ENCODE measurements at places on chromosomes 1 and 21.

DNA sequence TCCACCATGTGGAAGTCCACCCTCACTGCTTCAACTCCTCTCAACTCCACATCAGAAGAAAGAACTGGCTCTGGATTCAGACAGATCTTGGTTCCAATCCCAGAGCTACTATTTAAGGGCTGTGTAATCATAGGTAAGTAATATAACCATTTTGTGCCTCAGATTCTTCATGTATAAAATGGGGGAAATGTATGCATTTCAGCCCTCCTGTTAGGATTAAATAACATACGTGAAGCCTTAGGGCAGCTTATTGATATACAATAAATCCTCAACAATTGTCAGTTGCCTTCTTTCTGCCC is 23.3 kb downstream of the OTUD7B start:
- DNase-seq = no peak

GRCh38 chr1:86224651-86225310 is 68.2 kb upstream of the COL24A1 start:
- DNase-seq = no peak

- DNase-seq = no peak
Measured at GRCh38 chr1:206508130-206508889, 979 bp downstream of the RASSF5 start.

DNA sequence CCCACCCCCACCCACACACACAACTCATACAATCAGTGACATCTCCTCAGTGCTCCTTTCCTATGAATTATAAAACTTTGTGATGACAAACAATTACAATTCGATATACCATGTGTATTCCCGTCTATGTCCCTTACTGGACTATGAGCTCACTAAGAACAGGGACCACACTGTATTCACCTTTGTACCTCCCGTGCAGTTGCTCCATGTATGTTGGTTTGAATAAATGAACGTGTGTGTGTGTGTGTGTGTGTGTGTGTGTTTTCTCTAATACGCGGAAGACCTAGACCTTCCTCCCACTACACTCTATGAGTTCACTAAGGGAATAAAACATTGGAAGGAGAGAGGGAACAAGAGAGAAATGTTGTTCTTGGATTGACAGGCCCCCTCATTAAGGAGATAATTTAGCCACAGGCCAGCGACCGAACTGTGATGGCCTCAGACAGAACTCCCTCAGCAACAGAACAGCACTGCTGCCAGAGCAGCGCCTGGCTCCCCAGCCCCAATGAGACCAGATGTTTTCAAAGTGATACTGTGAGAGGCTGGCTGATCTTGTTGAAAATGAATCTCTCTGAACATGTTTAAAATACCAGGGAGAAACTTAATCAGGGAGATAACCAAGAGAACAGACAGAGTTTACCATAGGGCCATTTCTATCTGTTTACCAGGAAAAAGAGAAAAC is 21.7 kb downstream of the BCAR3 start:
- DNase-seq = no peak

- no peak for DNase-seq
Measured at GRCh38 chr1:198364471-198364870, 176.0 kb downstream of the ATP6V1G3 start.

DNA sequence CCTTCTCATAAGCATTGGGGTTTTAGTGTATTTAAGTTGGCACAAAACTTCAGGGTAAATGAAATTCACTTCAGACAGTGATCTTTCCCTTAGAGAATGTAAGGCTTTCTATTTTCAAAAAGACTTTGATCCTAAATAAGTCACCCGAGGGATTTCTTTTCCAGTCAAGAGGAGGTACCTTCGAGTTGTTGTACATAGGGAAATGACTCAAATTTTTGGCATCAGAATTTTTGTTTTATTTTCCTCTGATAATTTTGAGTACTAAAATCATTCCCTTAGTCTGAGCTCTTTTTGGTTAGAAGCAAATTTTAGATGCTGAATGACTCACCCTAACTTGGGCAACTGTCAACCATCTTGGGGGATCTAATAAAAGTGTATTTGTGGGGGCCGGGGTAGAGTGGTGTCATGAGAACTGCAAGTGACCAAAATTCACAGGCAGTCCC is 193.9 kb downstream of the DHRS3 start:
- no peak for DNase-seq

- DNase-seq = no peak
Measured at GRCh38 chr1:111720977-111721786, 18.0 kb downstream of the INKA2 start.

All from D341Med (cell line).